Kidney capillary endothelial cell (primary cell): ENCODE measurements at places on chromosomes 1 and 21.
A peak's percentile ranks its signal among the peaks of the same experiment; 100 is the strongest.

DNA sequence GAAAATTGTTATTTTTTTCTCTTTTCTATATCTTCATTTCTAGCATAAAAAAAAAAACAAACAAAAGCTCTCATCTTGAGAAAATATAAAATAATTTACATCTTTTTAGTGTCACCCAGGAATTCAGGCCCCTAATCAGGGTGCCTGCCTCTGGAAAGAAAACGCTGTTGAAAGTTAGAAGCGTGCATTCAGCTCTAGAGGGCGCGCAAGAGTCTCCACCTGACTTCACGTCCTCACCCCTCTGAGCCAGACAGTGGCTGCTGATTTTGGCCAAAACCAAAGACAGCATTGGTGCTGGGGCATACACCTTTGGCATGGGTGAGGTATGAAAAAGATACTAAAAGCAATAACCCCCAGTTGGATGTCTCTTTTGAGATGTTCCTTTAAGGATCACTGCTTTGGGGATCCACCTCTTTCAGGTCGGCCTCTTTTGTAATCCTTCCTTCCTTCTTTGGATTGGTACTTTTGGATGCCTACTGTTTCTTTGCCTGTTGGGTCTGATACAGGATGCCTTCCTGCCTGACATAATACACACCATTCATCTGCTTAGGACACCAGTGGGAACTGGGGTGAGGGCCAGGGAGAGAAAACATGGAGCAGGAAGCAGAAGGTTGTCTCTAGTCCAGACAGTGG, 77.6 kb upstream of the CHRM3 start:
- DNase-seq: peak; percentile 2

GRCh38 chr1:5961601-5962000, 30.6 kb downstream of the NPHP4 start:
- DNase-seq: peak; percentile 38

- DNase-seq: no peak
Measured at GRCh38 chr1:156474966-156475365, 25.6 kb downstream of the MEF2D start.

DNA sequence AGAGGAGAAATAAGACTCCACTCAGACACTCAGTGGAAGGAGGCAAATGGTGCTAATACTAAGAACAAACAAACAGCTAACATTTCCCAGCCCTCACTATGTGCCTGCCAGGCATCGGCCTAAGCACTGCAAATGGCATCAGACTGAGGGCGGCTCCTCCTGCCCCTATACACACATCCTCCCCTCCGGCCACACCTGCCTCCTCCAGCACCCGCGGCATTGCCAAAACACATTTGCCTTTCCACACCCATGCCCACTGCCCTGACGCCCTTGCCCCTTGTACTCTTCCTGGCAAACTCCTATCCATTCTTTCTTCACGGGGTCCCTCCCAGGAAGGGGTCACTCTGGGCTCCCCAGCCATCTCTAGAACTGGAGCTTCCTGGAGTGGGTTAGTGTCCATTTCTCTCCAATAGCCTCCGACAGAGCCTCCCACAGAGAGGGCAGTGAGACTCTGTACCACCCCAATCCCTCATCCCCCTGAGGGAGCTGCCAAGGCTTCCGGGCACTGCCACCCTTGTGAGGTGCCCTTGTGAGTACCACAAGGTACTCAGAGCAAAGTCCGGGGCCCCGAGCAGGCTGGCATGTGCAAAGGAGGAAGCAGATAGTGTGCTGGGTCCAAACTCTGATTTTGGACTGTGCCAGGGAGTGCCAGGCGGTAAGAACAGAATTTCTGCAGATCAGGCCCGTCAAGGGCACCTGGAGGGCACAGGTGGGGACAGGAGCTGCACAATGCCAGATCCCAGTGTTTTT, 959 bp downstream of the AKR7A3 start:
- no peak for DNase-seq

DNA sequence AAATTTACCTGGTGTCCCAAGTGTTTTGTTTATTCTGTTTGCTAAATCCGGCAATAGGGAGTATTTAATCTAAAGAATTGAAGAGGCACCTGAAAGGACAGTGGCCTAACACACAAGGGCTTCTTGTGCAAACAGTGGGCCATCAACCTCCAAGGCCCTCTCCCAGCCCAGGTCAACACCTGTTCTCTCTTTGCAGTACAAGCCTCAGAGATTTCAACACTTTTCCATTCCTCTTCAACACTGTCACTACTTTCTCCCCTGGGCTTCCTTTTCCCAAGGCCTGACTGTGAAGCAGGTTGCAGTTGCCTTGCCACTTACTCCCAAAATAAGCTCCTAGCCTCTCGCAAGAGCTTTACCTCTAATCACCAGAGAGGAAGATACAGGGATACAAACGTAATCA, 3.2 kb upstream of the SNAPIN start:
- no peak for DNase-seq

GRCh38 chr1:84145068-84145467, 997 bp downstream of the PRKACB start:
- DNase-seq: peak; percentile 74

DNA sequence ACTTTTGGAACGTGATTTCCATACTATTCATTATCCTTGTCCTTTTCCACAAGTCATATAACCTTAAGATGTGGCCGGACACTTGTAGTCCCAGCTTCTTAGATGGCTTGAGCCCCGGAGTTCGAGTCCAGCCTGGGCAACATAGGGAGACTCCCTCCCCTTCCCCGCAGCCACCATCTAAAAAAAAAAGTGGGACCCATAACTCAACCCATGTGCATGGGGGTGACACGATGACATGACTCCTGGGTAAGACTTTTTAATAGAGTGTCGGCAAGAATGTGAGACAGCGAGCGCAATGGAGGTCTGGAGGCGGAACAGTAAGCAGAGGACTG, 25.7 kb downstream of the MIA3 start:
- no peak for DNase-seq

DNA sequence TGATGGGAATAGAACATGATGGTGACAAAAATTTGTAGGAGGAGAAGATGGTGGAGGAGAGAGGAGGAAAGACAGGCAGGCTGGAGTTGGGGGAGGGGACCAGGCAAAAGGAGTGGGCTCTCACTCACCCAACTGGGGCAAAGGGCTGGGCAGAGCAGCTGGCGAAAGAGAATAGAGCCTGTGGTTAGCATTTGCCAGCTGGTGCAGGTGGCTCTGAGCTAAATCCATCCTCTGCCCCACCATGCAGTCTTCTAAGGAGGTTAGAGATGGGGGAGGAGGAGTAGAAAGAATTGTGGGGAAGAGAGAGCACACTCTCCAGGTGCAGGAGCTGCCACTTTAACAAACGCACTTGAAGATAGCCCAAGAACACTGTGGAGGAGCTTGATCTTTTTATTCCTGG, 27.6 kb upstream of the SLAMF1 start:
- no peak for DNase-seq

DNA sequence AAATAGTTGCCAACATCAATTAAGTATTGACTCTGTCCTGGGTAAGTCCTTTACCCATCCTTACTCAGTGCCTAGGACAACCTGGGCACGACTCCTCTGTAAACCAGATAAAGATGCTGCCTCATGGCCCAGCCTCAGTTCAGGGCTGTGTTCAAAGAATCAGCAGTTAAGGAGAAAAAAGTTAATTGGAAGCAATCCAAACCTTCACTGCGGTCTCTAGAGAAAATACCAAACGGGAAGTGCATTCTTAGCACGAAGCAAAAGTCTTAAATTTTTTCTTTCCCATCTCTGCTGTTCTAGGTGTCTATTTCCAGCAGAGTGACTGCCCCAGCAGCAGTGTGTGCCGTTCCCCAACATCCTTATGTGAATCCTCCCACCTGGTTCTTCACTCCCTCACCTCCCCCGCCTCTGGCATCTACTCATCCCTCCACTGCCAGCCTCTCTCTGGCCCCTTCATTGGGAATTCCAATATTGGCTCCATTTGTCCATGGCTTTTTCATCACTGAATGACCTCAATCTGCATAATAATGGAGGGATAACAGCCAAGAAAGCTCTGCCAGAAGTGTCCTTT, 23.2 kb downstream of the KANK4 start:
- DNase-seq: no peak

DNA sequence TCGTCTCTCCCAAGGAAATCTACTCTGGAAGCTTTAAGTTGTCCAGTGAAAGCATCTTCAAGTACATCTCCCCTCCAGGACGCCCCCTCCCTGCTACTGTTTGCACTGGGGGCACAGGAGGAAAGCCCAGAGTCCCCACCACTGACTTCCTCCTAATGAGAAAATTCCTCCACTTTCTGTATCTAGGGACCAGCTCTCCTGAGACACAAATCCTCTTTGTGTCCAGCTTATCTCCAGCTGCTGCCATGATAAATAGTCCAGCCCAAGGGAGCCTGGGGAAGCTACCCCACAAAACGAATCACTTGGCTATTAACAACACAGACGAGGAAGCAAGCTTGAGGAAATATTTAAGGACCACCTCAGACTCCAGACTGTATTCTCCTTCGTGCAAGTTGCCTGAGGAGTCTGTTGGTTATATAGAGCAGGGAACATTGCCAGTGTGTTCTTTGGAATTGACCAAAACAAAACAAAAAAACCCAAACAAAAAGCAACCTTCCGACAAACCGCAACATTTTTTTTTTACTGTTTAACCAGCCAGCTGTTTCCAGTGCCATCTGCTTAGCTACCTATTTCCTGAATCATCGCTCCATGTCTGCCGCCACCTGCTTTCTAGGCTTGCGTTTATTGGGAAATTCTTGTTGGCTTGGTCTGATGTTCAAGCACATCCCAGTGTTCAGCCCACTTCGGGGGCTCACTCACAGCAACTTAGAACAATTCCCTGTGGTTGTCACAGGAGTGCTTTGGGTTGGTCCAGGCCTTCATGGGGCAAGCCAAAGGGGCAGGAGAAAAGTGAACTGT, 7.7 kb downstream of the C1orf226 start:
- DNase-seq: no peak
